ENCODE measurements at places on chromosomes 2 and 18. TPM values are rescaled to one million over a fixed set of nuclear protein-coding genes. Genes with fewer than 3 reads are reported as not detected.

The NFATC1 gene
- 6.9 TPM for total RNA-seq

The CNRIP1 gene
- 28.5 TPM for total RNA-seq

The DYNC1I2 gene
- 89.1 TPM for total RNA-seq

The RAPGEF4 gene
- total RNA-seq = not detected

The IRS1 gene
- 5.6 TPM for total RNA-seq

The PDE1A gene
- 7.0 TPM for total RNA-seq

The MBOAT2 gene
- total RNA-seq = 40.0 TPM

Measured in MG63 (cell line).